Panc1 (cell line): ENCODE measurements at places on chromosomes 3 and 15. TPM values are rescaled to one million over a fixed set of nuclear protein-coding genes. Genes with fewer than 3 reads are reported as not detected.

The ACSBG1 gene
- 0.31 TPM for total RNA-seq

The STAB1 gene
- total RNA-seq: 0.39 TPM

The ACKR2 gene
- not detected for total RNA-seq

The ARHGEF26 gene
- total RNA-seq: 2.0 TPM

The KIF7 gene
- total RNA-seq: 6.5 TPM

The HACL1 gene
- 26.8 TPM for total RNA-seq

The CLDN18 gene
- 0.08 TPM for total RNA-seq

The DHX36 gene
- 74.3 TPM for total RNA-seq

The KCNMB3 gene
- total RNA-seq: 5.8 TPM

The COL7A1 gene
- total RNA-seq: 40.0 TPM

The TRH gene
- not detected for total RNA-seq

The GOLGA8H gene
- total RNA-seq: 1.5 TPM

The MRPS11 gene
- 76.9 TPM for total RNA-seq

The CLDN16 gene
- not detected for total RNA-seq

The CCR3 gene
- not detected for total RNA-seq

The CHRFAM7A gene
- 11.5 TPM for total RNA-seq

The PLA2G4B gene
- 4.7 TPM for total RNA-seq

The GABRA5 gene
- not detected for total RNA-seq

The GABRG3 gene
- not detected for total RNA-seq

The ZBBX gene
- not detected for total RNA-seq

The C3orf62 gene
- total RNA-seq: 2.3 TPM

The CKMT1A gene
- 4.6 TPM for total RNA-seq

The SPATA12 gene
- 0.10 TPM for total RNA-seq

The RTP4 gene
- 2.5 TPM for total RNA-seq

The REC114 gene
- not detected for total RNA-seq

The LTF gene
- total RNA-seq: not detected

The LRRC31 gene
- total RNA-seq: not detected

The CPNE9 gene
- total RNA-seq: 0.13 TPM

The USP13 gene
- 27.8 TPM for total RNA-seq

The GRM7 gene
- not detected for total RNA-seq

The HTR3E gene
- total RNA-seq: not detected

The GP9 gene
- total RNA-seq: not detected

The MYZAP gene
- 1.1 TPM for total RNA-seq

The CCR9 gene
- not detected for total RNA-seq

The INAFM2 gene
- total RNA-seq: 10.4 TPM
